ENCODE measurements at places on chromosomes 5 and 9. TPM values are rescaled to one million over a fixed set of nuclear protein-coding genes. Genes with fewer than 3 reads are reported as not detected.

GRCh38 chr9:135561391-135562234 lies at the start of gene PAEP:
Gene PAEP, plus strand, starts transcription at chr9:135561756.
- DNase-seq, result no peak

- DNase-seq, result no peak
Observed at GRCh38 chr9:26066237-26066636, 388.0 kb upstream of the TUSC1 start.

DNA sequence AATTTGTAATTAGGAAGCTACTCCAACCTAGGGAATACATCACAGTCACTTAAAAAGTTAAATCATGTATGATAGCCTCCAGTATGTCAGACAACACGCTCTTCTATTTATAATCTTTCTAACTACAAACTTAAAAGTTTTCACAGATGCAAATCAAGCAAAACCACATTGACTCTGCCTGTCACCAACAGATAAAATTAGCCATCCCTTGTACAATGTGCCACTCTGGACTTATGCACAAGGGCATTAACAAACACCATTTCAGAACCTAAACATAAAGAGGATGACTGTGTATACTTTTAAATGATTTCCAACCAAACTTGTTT lies 14.7 kb downstream of the ERP44 start:
- no peak for DNase-seq

GRCh38 chr5:82225525-82226172 lies 52.5 kb downstream of the RPS23 start:
- peak; percentile 53 for DNase-seq

DNA sequence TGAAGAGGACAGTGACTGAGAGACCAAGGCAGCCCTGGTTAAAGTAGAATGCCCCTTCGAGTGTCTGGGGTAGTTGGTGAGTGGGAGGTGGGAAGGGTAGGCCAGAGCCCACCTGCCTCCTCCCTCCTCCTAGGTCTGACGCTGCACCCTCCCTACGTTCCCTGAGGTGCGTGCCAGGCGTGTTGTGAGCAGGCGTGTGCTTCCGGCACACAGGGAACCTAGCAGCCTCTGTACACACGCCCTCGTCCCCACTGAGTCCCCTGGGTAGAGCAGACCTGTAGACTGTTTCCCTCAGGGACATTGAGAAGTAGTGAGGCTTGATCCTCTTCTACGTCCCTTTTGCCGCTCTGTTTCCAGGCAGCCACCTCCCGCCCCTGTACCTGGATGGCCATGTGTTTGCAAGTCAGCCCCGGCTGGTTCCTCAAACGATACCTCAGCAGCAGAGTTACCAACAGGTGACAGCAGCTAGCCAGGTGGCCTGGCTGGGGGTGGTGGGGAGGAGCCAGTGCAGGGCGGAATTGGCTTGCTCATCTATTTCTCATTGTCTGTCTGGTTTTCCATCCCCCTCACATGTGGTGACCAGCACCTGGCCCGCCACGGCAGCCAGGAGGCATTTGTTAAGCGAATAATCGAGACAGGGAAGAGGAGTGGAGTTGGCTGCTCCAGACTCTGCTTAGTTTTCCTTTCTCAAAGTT lies 16.8 kb upstream of the POMT1 start:
- peak; percentile 37 for DNase-seq

DNA sequence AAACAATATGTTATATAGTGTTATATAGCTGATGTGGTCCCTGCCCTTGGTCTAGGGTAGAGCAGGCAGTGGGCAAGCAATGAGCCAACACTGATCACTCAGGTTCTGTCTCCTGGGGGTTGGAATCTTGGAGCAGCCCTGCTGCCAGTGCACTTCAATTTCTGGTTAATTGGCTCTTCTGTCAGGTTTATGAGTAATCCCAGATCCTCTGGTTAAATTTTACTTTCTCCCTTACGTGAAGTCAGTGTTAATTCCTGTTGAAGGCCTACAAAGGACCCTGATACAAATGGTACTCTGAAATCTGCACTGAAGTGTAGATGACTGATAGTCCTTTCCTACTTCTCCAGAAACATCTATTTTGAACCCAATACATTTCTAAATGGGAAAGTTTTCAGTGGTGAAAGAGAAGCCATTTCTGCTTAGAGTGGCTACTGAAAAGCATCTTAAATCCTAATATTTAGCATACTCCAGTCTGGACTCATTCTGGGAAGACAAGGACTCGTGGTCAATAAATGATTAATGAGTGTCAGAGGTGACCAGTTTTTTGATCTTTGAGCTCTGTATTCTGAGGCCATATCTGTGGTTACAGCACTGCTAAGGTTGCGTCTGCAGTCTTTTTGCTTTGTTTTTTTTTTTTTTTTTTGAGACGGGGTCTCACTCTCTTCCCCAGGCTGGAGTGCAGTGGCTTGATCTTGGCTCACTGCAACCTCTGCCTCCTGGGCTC lies 442.4 kb downstream of the KIF4B start:
- DNase-seq, result no peak

DNA sequence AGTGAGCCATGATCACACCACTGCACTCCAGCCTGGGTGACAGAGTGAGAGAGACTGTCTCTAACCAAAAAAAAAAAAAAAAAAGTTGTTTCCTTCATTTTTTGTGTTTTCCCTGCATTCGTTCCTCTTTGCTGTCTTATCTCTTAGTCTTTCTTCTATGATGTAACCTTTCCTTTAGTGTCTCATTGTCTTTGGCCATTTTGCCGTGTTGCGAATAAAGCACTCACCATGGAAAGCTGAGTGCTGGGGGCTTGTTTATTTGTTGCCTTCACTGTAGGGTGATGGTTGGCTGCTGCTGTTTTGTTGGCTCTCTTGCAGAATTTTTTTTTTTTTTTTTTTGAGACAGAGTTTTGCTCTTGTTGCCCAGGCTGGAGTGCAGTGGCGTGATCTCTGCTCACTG lies 7.7 kb downstream of the EHMT1 start:
- no peak for DNase-seq

DNA sequence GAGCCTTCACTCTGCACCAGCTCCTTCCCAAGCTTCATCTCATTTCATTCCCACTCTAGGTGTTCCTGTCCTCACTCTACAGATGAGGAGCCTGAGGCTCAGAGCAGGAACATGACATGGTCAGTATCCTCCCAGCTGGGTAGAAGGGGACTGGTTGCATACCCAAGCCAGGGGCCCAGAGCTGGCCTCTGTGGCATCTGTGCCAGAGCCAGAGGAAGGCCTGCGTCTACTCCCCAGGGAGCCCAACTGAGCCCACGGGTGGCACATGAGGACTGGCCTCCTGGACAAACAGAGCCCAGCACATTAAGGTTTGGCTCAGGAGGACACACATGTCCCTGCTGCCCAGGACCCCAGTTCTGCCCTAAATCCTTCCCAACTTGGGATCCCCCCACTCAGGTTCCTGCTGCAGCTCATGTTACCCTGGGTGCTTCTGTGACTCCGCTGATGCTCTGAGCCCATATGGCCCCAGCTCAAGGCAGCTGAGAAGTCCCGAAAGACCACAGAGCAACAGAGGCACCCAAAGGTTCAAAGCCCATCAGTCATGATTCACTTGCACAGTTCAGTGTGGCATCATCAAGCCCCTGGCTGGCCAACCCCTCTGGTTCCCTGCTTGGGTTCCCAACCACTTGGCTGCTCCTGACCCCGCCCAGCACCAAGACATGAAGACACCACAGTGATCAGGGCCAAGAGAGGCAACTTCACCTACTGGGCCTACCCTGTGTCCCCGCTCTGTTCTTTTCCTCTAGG lies 8.5 kb upstream of the NEURL1B start:
- no peak for DNase-seq

The SHLD3 gene
- 2.4 TPM for total RNA-seq

The SYK gene
- 6.1 TPM for total RNA-seq

The INSL4 gene
- not detected for total RNA-seq

The TMED7 gene
- total RNA-seq, result 104 TPM

The ZNF366 gene
- total RNA-seq, result not detected

The ORM2 gene
- not detected for total RNA-seq

The CCDC152 gene
- total RNA-seq, result 2.8 TPM

The RABEPK gene
- 33.2 TPM for total RNA-seq

The SPAG8 gene
- 0.58 TPM for total RNA-seq

The GDF9 gene
- 0.14 TPM for total RNA-seq

Measured in foreskin keratinocyte (primary cell).